ENCODE measurements at places on chromosomes 5 and 9.

DNA sequence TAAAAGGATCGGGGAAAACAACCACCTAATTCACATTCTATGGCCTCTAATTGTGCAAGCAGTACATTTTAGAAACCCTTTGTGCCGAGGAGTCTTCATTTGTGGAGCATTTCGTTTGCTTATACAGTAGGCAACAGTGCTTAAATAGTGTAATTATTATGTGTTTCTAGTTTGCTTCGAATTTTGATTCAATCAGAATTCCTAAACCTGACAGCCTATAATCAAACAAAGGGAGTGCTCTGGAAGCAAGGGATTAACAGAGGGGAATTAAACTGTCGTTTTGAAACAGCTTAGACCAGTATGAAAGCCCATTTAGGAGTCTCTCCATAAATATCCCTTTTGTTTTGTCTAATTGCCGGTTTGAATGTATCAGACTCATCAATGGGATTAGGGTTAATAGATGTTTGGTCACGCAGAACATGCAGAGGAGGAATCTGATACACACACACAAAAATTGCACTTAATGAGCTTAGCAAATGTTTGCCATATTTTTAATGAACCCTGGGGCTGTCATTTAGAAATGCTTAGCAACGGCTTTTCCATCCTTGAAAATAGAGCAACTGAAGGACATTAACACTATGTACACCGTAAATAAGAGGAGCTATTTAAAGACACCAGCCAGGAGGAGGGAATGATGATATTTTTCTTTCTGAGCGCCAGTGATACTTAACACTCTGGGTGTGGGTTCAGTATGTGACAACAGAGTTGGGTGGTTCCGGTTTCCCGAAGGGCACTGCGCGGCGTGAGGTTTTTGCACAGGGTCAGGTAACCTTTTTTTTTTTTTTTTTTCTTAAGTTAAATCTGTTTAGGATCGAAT, 404.7 kb downstream of the TLE4 start:
- DNase-seq = no peak

DNA sequence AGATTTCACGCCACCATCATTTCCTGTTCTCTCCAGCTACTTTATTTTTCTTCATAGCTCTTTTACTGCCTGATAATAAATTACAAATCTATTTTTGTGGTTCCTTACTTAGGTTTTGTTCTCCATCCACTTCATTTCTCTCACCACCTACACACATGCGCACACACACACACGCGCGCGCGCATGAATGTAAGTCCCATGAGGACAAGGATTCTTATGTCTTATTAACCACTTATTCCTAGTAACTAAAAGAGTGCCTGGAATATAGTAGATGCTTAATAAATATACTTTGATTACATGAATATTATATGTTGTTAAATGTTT, 116.5 kb downstream of the TRPM6 start:
- no peak for DNase-seq

DNA sequence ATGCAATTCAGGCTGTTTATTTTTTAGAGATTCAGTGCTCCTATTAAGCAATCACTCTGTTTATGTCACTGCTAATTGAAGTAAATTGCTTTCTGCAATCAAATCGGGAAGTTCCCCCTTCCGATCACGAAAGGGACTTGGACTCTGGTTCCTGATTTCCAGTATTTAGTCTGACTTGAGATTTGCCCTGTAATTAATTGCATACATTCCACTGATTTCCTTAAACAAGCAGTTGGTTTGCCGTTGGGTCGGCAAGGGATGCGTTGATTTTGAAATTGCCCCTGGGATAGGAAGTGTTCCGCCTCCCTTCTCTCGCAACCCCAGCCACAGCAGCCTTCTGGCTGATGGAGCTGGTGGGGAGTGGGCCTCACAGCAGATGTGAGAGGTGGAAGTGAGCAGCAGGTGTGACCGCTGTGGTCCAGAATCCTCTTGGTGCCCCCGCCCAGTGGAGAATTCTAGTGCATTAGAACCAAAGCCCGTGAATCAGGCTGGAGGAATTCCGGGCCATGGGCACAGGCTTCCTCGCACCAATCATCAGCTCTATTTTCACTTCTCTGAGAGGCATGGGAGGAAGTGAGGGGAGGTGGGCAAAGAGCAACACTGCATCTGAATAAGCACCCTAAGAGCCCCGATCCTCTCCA, 102.5 kb downstream of the SPRY4 start:
- no peak for DNase-seq

GRCh38 chr5:7844901-7845300, 6.0 kb downstream of the CFAP90 start:
- no peak for DNase-seq

DNA sequence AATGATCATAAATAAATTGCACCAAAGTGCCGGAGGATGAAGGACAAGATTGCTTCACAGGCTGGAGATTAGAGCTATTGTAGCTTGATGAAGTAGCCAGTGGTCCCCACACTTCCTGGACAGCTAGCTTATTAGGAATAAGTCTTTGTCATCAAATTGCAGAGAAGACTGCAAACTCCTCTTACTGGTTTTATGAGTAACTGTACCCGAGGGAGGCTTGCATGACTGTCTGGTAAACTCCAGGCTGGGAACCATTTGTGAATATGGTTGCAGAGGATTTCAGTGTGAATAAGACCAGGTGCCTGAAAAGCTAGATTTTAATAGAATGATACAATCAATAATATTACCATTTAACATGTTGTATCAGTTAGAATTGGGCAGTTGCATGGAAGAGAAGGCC, 36.5 kb upstream of the SEMA5A start:
- no peak for DNase-seq

DNA sequence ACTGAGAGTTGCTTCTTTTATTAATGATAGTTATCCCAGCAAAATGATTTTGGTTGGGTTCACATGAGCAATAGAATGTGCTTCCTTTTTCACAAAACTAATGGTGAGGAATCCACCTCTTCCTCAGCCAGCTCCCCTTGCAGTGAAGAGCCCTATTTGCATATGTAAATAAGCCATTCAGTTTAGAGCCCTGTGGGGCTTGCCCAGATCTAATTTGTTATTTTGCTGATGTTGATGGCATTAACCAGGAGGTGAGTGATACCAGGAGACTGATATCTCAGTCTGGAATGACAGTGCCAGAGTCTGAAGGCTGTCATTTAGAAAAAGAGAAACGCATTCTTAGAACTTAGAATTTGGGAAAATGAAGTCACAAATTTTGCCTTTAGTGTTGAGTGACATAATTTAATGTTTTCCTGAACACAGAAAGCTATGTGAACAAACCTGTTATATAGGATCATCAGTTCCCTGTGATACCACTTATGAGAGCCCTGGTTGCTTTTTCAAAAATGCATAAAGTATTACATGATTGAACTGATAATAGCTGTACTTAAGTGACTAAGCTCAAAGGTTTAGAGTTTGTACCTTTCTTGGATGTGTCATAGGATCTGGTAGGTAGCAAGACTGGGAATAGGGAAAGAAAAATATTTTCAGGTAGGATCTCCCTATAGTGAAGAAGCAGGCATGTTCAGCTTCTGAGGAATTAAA, 271.6 kb downstream of the MAST4 start:
- no peak for DNase-seq

DNA sequence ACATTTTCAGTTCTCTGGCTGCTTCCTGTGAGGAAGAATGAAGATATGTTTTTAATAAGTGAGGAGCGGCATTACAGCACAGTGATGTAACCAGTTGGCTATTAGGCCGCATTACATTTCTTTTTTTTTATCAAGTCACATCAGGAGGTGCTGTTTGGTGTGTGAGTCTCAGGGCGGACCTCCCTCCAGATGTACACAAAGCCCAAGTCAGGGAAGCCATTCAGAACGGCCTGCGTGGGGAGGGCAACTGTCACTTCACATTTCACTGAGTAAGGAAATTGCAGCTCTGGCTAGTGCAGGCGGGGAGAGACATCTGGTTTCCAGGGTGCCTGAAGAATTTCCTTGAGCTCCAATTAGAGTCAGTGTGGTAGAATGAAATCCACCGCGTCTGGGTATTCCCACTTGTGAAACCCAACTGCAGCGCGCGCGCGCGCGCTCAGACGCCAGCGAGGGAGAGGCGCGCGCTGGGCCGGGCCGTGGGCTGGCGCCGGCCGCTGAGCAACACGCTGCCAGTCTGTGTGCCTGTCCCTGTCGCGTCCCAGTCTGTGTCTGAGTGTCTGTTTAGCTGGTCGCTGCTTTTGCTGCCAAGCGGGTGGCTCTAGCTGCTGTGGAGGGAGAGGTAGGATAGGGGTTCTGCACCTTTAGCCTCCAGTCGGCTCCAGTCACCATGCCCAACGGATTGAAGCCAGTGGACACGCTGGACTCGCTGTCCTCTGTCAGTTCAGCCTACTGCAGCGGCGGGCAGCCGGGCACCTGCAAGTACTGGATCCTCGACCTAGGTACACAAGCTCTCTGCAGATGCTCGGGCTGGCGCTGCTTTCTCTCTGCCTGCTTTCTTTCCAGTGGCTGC, 140.8 kb upstream of the OTULINL start:
- DNase-seq = no peak

GRCh38 chr5:163916376-163916775, 411.0 kb downstream of the MAT2B start:
- no peak for DNase-seq

DNA sequence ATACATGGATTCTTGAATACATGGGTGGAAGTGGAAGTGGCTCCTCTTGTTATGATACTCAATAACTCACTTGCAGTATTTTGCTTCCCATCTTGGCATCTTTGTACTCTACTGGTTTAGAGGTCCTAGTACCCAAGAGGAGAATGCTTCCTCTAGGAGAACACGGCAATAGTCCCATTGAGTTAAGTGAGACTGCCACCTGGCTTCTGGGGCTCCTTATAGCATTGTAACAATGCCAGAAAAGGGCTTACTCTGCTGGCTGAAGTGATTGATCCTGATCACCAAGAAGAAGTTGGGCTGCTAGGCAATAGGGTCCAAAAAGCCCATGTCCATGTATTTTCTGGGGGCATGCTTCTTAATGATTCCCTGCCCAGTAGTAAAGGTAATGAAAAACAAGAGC, 627.6 kb upstream of the SGCD start:
- DNase-seq = no peak

DNA sequence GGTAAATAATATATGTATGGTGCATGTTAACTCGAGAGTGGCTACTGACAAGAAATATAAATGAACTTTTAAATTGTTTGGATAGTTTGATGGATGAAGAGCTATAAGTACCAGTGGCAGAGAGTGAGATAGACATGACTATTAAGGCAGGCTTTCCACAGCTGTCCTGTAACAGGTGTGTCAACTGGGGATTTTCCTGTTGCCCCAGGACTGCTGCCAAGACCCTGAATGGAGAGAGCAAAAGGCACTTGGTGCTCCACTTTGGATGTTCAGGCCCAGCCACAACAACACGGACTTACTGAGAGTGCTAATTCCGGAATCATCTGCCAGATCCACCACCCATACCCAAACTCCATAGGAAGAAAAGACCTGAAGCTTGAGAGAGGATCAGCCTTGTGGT, 215.1 kb downstream of the SEC61B start:
- DNase-seq = no peak

DNA sequence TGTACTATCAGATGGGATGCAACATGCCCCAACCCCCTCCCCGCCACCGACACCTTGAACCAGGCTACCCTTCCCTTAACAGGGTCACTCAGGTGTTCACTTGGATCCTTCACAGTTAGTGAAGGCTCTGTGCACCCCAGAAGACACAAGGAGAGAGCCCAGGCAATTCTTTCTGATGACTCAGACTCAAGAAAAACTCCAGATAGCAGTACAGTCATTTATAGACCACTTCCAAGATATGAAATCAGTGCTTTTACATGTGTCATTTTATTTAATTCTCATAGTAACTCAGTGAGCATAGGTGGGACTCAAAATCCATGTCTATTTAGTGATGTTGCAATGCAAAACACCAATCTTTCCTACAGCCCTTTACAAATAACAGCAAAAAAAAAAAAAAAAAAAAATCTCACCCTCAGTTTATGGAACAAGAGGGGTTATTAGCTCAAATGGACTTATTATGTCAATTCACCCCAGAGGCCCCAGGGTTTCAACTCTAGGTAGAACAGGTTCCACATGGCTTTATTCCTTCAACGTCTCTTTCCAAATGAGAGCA, 71.9 kb downstream of the FOXD1 start:
- no peak for DNase-seq

DNA sequence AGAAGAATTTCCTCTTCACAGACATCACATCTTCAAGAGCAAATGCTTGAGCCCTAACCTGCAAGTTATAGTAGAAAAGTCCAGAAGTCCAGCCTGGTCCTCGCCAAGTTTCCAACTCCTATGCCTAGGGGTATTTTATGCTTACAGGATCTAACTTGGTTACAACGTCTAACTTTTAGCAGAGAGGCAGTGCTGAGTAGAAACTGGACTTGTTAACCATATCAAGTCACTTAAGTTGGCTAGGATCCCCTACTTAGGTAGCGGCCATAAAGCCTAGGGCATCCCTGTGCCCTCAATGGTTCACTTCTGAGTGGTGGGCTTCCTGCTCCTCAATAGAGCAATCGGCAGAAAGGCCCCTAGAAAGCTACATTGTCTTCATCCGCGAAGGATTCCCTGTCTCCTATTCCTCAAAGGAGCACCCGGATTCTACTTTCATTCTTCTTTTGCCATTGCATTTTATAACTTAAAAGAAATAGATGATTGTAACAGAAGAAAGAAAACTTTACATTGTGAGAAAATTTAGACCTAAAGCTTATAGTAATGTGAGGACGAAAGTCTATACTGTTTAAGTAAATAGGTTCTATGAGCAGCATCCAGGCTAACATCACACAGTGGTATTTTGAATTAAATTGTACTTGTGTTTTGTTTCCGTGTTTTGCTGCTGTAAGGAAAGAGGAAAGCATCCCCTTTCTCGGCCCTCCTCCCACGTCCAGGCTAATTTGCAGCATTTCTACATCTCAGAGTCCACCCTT, 1.3 kb upstream of the MTAP start:
- no peak for DNase-seq

DNA sequence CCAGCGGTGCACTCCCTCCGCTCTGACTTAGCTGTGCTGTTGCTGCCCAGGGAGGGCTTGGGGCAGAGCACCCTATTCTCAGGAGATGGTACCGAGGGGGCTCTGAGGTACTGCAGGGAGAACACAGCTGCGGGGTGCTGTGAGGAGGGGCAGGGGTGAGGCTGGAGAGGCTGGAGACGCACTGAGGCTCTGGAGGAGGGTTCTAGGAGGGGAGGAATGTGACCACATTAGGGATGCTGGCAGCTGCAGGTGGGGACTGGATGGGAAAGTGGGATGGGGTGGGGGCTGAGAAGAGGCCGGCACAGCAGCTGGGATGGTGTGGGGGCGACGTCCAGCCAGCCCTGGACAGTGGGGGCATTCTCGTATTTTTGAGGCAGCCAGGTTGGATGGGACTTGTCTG, 20.9 kb downstream of the NCS1 start:
- DNase-seq = no peak

GRCh38 chr5:144028058-144028457, 142.4 kb downstream of the YIPF5 start:
- DNase-seq = no peak
